NCI-H774 (cell line): ENCODE measurements at places on chromosomes 2 and 18.

GRCh38 chr2:199962203-199962602 is 6.8 kb downstream of the MAIP1 start:
- DNase-seq = no peak

DNA sequence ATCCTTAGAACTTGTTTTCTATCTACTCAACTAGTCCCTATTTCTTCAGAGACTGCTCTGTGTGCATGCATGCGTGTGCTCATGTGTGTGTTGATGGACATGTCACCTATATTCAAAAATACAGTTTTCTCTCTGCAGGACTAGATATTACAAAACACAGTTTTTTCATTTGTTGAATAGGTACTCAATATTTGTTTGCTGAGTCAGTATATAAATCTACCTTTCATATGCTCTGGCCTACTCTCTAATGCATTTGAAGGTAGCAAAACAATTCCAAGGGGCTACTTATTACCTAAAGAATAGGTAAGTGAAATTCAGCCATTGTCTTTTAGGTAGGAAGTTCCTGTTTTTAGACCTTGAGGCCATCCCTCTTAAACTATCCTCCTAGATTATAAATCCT is 8.6 kb upstream of the UBE2E3 start:
- no peak for DNase-seq

GRCh38 chr18:45059695-45060094 is 379.0 kb downstream of the SETBP1 start:
- no peak for DNase-seq

DNA sequence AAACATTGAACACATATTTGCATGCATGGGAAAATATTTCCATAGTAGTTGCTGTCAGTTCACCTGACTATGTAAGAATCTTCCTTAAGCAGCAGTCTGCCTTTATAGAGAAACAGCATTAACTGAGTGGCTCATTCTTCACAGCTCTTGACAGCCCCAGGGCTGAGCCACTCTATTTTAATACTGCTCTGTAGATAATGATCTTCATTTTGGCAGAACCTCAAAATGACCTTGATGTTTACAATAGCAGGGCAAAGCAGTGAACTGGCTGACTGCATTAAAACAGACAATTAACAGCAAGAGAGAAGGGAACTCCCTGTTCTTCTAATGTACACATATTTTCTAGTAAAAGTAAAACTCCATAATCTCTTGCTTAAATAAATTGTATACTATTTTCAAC is 580.6 kb upstream of the SOX11 start:
- peak; percentile 77 for DNase-seq

GRCh38 chr18:7953095-7953958 is 386.2 kb downstream of the PTPRM start:
- DNase-seq = no peak

GRCh38 chr2:43174368-43174916 is 52.0 kb downstream of the ZFP36L2 start:
- no peak for DNase-seq

GRCh38 chr2:41853427-41854191 is 194.2 kb upstream of the PKDCC start:
- peak; percentile 27 for DNase-seq

- DNase-seq = no peak
Observed at GRCh38 chr2:15944325-15945017, 4.1 kb downstream of the MYCN start.

DNA sequence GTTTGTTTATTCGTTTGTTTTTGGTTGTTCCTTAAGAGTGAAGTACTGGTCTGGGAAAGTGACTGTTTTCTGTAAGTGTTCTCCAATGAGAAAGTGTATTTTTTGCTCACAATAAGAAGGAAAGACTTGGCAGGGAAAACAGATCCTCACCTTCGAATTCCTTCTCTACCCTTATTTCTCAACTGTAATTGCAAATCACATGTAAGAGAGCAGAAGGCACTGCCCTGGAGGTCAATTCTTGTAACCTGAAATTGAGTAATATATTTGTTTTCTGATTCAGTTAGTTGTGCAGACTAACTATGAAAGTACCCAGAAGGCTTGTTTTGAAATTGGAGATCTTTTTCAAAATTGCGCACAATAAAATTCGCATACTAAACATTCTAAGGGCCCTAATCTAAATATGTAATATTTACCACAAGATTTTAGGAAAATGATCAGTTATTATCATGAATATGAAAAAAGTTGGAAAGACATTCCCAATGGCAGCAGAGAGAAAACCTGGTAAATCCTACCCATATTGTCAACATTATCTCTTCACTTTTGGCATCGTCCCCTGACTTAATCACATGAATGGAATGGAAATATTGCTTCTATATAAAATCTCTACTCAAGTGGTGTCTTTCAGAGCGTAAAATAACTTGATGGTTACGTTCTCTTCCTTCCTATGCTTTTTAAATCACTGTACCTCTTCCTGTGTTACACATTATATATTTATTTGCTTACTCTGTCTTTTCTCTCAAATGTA is 24.1 kb downstream of the TFPI start:
- no peak for DNase-seq

GRCh38 chr2:100393362-100393761 is 24.1 kb downstream of the CHST10 start:
- no peak for DNase-seq

GRCh38 chr2:215687149-215688031 is 251.5 kb upstream of the FN1 start:
- no peak for DNase-seq

- DNase-seq = no peak
Observed at GRCh38 chr2:30266705-30267104, 35.4 kb downstream of the LBH start.

- DNase-seq = peak; percentile 3
Observed at GRCh38 chr18:44743631-44744030, 62.9 kb downstream of the SETBP1 start.

- no peak for DNase-seq
Observed at GRCh38 chr18:9413576-9413975, 61.7 kb upstream of the RALBP1 start.
